Effector memory CD8-positive, alpha-beta T cell (primary cell): ENCODE measurements at places on chromosomes 6 and 20.

- DNase-seq = no peak
- peaks cover 14% of the 10 kb centered on the region for H3K4me1 ChIP-seq
- no peaks in the 10 kb centered on the region for H3K27me3 ChIP-seq
- no peaks in the 10 kb centered on the region for H3K36me3 ChIP-seq
- H3K4me3 ChIP-seq = no peak overlapping the region
These were observed 8.6 kb downstream of the SRC start for GRCh38 chr20:37354210-37355195.

DNA sequence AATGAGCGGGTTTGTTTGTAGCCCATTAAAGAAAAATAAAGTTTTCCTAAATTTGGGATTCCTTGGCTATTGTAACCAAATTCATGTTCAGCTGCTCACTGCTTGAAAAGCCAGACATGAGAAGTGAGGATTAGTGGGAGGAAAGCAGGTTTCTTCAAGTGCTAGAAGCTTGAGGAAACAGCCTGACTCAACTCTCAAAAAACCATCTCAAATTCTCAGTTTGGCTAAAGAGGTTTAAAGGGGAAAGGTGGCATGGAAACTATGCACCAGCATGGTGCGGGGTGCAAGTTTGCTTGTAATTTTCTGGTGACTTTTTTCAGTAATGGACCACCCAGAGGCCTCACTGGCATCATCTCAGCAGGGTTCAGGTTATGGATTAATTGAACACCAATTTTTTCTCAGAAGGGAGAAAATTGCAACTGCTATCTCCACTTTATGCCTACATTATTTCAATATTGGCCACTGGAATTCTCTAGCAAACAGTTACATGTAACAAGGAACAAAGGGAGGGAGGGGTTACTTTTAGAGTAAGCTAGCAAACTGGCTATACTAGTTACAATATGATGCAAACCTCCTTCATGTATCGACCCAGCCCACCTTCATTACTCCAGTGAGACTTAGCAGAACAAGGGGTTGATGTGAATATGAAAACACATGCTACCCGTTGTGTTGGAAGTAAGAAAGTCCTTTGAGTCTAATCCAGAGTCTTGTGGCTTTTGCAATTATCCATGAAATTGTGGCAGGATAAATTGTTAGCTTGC lies 85.0 kb upstream of the IFNGR1 start:
- H3K4me1 ChIP-seq = peaks cover 4% of the 10 kb centered on the region
- no peaks in the 10 kb centered on the region for H3K36me3 ChIP-seq
- no peak for DNase-seq
- H3K4me3 ChIP-seq = no peak overlapping the region
- no peaks in the 10 kb centered on the region for H3K27me3 ChIP-seq

GRCh38 chr6:73400656-73401055 lies 6.0 kb downstream of the DDX43 start:
- H3K27me3 ChIP-seq = no peaks in the 10 kb centered on the region
- peaks cover 11% of the 10 kb centered on the region for H3K36me3 ChIP-seq
- H3K4me1 ChIP-seq = peaks cover 4% of the 10 kb centered on the region
- H3K4me3 ChIP-seq = no peak overlapping the region

- H3K4me3 ChIP-seq = no peak overlapping the region
- no peaks in the 10 kb centered on the region for H3K36me3 ChIP-seq
- H3K27ac ChIP-seq = no peak overlapping the region
- no peak for DNase-seq
- H3K4me1 ChIP-seq = no peaks in the 10 kb centered on the region
These were observed 66.9 kb upstream of the BHLHE23 start for GRCh38 chr20:63073738-63074065.

DNA sequence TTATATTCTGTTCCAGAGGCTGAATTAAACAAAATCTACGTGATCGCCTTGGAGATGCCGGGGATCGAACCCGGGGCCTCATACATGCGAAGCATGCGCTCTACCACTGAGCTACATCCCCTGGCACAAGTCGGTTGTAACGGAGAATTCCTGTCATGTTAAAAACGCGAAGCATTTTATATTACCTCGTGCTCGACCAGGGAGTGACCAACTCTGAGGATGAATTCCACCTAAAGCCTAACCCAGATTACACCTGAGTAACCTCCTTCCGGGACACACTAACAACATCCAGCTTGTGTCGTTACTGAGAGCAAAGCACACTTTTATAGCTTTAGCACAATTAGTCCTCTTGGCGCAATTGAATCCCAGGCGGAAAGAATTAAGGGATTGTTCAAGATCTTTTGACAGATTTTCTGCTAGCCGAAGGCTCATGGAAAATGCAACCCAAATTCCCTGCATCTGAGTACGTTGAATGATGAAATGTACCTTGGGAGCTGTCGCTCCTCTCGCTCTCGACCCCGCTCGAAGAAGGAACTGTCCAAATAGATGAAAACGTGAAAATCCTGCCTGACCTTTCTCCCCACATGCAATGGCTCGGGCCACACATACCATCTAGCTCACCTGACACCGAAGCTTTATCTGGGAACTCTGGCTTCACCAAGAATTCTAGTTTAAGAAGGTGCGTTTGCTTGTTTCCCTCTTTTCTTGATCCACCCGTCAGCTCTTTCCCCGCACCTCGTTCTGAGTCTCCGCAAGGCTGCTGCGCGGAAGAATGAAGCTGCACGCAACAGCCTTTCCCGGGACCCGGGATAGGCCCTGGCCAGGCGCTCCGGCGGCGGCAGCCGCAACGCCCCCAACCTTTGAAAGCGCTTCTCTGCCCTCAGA lies 148.3 kb downstream of the GPX5 start:
- H3K4me1 ChIP-seq = peaks cover 4% of the 10 kb centered on the region
- peaks cover 81% of the 10 kb centered on the region for H3K27me3 ChIP-seq
- no peak overlapping the region for H3K27ac ChIP-seq
- H3K4me3 ChIP-seq = peak overlapping the region; percentile 33

DNA sequence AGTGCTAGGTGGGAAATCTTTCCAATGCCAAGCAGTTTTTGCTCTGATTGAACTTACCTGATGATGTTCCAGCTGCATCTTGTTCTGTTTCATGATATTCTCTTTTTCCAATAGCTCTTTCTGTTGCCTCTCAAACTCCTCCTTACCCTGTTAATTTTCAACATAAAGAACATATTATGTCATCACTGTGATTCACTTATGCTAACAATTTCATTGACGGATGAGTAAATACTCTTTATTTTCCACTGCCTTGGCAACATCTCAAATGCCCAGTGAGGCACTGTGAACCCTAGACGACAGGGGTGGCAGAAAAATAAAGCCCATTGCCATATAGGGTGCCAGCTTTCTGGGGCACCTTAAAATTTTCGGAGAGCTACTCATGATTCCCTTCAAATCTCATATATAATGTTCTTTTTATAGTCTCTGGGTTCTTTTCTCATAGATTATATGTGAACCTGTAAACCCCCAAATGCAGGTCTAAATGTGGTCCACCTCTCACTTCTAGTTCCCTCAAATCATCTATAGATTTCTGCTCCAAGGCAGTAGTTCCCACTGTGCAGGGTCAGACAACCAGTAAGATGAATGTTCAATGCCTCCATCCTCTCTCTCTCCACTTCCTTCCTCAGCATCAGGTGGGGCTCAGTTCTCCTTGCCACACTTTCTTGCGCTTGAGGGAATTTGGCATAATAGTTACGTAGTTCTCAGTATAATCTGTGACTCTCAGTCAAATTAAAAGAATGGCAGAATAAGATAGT lies 44.1 kb downstream of the NEDD9 start:
- no peak for DNase-seq
- H3K27ac ChIP-seq = peak overlapping the region; percentile 76
- no peaks in the 10 kb centered on the region for H3K27me3 ChIP-seq
- peaks cover 67% of the 10 kb centered on the region for H3K36me3 ChIP-seq
- H3K4me1 ChIP-seq = peaks cover 4% of the 10 kb centered on the region

DNA sequence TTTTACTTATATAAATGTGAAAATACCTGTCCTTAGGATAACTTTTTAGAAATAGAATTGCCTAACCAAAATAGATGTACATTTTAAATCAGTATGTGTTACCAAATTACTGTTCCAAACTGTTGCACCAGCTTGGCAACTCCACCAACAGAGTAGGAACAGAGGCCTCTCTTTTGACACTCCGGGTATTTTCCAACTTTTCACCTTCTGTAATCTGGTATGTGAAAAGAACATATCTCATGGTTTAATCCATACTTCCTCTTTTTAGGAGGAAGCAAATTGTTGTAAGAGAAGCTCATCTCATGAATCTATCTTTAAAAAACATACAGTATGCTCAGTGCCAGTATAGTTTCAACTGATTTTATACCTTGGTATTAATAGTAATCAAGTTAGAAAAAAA lies 24.9 kb downstream of the RNF144B start:
- DNase-seq = no peak
- H3K4me1 ChIP-seq = no peaks in the 10 kb centered on the region
- no peak overlapping the region for H3K27ac ChIP-seq
- H3K36me3 ChIP-seq = no peaks in the 10 kb centered on the region

DNA sequence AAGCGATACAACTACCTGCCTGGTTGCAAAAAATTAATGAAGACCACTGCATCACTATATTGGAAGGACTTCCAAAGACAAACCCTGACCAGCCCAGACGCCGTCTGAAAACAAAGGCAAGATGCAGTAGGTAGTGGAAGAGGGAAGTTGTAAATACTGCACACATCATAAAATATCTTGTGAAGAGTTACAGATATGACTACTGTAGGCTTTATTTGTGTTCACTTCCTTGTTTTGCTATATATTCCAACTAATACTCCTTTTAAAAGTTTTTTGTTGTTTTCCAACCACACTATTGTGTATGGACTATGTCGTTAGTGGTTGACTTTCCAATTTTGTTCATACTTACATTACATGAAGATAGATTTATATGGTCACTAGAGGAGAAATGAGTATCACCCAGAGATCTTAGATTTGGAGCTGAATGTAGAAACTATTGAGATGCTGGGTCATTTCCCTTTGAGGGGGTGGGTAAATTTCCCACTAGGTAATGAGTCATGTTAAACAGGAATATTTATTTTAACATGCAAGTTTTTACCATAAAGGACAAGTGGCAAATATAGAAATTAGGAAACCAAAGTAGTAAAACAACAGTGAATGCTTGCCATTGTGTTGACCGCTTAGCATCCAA lies 16.6 kb upstream of the TXLNB start:
- H3K4me3 ChIP-seq = no peak overlapping the region
- no peaks in the 10 kb centered on the region for H3K4me1 ChIP-seq
- H3K27ac ChIP-seq = no peak overlapping the region
- H3K27me3 ChIP-seq = no peaks in the 10 kb centered on the region

DNA sequence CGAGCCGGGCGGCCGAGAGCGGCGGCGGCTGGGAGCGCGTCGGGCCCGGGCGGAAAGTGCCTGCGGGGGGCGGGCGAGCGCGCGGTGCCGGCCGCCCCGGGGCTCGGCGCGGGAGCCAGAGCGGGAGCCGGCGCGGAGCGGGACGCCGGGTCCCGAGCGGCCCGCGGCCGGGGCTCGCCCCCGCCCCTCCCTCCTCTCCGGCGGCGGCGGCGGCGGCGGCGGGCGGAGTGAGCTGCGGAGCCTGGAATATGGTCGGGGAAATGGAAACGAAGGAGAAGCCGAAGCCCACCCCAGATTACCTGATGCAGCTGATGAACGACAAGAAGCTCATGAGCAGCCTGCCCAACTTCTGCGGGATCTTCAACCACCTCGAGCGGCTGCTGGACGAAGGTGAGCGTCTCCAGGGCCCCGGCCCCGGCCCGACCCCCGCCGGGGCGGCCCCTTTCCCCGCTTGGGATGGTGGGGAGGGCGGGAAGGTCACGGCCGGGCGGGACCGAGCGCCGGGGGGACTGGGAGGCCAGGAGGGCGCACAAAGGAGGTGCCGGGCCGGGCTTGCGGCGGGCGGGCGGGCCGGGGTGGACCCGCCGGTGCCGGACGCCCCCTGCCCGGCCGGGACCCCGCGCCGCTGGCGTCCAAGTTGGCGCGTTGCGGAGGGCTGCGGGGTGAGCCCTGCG lies 565 bp downstream of the QKI start:
- peaks cover 40% of the 10 kb centered on the region for H3K4me1 ChIP-seq
- peaks cover under 1% of the 10 kb centered on the region for H3K27me3 ChIP-seq
- H3K4me3 ChIP-seq = peak overlapping the region; percentile 81
- DNase-seq = peak; percentile 3
- H3K36me3 ChIP-seq = peaks cover 35% of the 10 kb centered on the region

- no peaks in the 10 kb centered on the region for H3K36me3 ChIP-seq
- peaks cover 4% of the 10 kb centered on the region for H3K4me1 ChIP-seq
- peak overlapping the region; percentile 23 for H3K27ac ChIP-seq
- peaks cover 4% of the 10 kb centered on the region for H3K27me3 ChIP-seq
These were observed 11.8 kb downstream of the BCAS1 start for GRCh38 chr20:54058420-54059139.

DNA sequence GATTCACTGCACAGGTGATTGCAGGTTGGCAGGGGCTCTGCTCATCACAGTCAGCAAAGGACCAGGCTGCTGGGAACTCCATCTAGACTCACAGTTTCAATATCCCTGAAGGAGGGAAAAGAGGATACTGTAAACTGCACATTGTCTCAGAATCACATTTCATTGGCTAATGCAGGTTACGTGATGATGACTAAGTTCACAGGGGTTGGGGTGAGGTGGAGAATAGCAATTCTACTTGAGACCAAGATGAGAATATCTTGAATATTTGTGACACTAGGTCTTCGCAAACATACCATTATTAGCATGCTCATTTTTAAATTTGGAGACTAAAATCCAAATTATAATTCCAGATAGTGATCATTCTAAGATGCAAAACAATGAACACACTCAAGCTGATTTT lies 208.5 kb upstream of the CITED2 start:
- H3K27ac ChIP-seq = no peak overlapping the region
- H3K4me1 ChIP-seq = peaks cover 11% of the 10 kb centered on the region
- H3K4me3 ChIP-seq = no peak overlapping the region

GRCh38 chr20:12171923-12172524 lies 254.3 kb downstream of the BTBD3 start:
- no peaks in the 10 kb centered on the region for H3K36me3 ChIP-seq
- no peaks in the 10 kb centered on the region for H3K27me3 ChIP-seq
- no peak for DNase-seq
- H3K27ac ChIP-seq = no peak overlapping the region
- H3K4me1 ChIP-seq = no peaks in the 10 kb centered on the region

- H3K36me3 ChIP-seq = peaks cover 5% of the 10 kb centered on the region
- no peak for DNase-seq
- no peaks in the 10 kb centered on the region for H3K27me3 ChIP-seq
- no peak overlapping the region for H3K27ac ChIP-seq
- no peak overlapping the region for H3K4me3 ChIP-seq
These were observed 1.6 kb upstream of the TRAF3IP2 start for GRCh38 chr6:111607279-111607678.
